ENCODE measurements at places on chromosomes 3 and 15. TPM values are rescaled to one million over a fixed set of nuclear protein-coding genes. Genes with fewer than 3 reads are reported as not detected.

SLC28A1 gene
- not detected for total RNA-seq

C15orf61 gene
- 3.4 TPM for total RNA-seq

STX19 gene
- not detected for total RNA-seq

DAG1 gene
- 9.0 TPM for total RNA-seq

RTP3 gene
- not detected for total RNA-seq

PAQR5 gene
- total RNA-seq = 0.05 TPM

SHF gene
- 18.7 TPM for total RNA-seq

TMED3 gene
- total RNA-seq = 37.2 TPM

AAGAB gene
- total RNA-seq = 48.6 TPM

IL5RA gene
- total RNA-seq = 0.28 TPM
